ENCODE measurements at places on chromosomes 3 and 15.

- DNase-seq = no peak
Measured at GRCh38 chr3:196193133-196193735, 18.0 kb downstream of the ZDHHC19 start.

DNA sequence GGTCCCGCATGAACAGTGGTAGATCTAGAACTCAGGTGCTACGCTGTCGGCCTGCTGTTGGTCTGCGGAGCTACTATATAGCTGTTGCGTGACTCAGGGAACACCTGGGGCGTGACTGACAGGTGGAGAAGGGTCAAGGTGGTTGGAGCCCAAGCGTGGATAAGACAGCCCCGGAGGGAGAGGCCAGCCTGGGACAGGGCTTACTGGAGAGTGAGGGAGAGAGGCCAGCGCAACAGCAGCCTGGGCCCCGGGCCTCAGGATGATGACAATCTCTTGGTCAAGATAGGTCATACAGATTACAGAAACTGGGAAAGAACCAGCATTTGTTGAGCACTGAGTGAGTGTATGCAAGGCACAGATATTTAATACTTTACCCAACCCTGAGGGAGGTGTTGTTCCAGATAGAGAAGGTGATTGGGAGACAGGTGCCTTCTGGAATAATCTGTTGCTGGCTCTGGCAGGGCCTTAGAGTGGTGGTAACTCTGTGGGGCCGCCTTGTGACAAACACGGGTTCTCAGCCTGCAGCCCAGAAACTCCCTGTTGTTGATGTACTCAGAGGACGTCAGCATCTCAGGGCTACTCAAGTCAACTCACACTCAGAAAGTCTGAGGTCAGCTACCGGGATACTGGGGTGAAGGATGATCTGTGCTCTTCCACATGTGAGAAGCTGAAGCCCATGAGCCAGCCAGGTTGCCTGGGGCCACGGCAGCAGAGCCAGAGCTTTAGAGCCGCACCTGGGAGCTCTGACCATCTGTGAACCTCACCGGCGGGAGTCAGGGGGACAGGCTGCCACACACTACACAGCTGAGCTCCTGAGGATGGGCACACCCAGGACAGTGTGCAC, 265.4 kb upstream of the HES1 start:
- no peak for DNase-seq

DNA sequence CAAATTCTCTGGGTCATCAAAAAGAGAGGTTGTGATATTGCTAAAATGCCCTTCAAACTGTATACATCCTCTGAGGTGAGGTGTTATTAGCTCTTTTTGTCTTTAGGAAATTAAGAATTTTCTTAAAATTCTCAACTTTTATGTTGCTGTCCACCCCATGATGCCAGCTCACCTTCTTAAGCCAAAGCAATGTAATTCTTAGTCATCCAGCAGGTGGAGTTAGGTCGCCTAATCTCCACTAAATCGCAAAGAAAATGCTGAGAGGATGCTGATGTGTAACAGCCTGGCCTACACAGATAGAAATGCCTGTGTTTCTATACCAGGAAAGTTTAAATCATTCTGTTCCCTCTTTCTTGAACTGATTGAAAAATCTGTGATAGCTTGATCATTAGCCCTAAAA, 770.2 kb upstream of the ALCAM start:
- DNase-seq = no peak

- DNase-seq = no peak
Measured at GRCh38 chr15:85642693-85643066, 152.0 kb downstream of the KLHL25 start.

DNA sequence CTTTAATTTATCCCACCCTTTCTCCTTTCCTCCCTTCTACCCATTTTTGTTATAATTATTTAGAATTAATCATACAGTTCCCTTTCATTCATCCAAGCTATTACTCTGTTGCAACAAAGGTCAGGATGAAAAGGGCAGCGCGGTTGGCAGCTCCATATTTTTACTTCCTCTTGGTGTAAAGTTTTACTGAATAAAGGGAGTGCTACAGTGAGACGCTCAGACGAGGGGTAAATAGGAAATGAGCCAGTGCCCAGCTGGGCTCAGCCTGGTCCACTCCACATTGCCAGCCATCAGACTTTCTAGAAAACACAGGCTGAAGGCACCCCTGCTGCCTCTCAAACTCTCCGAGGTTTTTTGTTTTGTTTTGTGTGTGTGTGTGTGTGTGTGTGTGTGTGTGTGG, 21.9 kb upstream of the ZBTB38 start:
- DNase-seq = no peak

GRCh38 chr3:183907911-183908331, 23.2 kb upstream of the PARL start:
- DNase-seq = no peak

- no peak for DNase-seq
Measured at GRCh38 chr15:31465083-31465955, 138.7 kb downstream of the KLF13 start.

- DNase-seq = no peak
Measured at GRCh38 chr3:193040836-193041672, 123.4 kb upstream of the MB21D2 start.

GRCh38 chr3:13069495-13069894, 3.7 kb downstream of the IQSEC1 start:
- DNase-seq = no peak

DNA sequence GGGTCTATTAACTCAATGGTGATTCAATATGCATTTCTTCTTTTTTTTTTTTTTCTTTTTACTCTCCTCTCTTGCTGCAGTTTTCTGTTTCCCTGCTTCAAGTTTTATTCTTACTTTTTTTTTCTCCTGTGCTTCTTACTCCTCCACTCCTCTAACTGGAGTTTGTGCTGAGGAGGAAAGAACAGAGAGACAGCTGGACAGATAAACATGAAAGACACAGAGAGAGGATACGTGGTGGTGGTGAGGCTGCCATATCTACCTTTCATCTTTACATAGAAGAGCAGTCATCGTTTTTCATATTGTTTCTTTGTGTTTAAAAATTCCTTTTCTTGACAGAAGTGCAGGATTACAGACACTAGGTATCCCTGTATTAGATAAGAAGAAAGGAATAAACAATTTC, 262.8 kb downstream of the OTOL1 start:
- no peak for DNase-seq

DNA sequence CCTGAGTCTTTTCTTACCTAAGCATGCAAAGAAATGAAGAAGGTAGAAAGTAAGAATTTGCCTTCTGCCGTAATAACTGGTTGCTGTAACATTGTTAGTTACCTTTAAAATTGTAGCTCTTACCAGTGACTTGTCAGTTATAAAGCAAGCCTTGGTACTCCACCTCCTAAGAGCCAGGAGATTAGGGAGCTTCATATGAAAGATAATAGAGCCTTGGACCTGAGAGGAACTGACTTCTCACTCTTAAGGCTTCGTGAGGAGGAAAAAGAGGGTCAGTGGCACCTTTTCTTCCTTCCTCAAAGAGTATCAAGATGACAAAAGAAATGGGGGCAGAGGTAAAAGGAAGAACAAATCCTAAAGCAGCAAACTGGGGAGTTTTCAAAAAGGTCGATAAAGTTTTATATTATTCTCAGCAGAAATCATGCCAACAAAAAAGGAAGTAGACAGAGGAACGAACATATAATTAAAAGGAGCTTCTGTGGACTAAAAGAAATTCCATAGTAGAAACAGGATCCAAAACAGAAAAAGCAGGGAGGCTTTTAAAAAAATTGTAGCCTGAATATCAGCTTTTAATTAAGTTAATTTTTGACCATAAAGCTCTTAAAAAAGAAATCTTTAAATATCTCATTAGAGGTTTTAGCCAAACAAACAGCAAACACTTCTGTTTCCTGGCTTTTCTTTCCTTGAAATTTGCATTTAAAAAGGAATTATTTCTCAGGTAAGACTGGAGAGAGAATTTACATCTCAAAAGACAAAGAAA, 847.1 kb upstream of the ALCAM start:
- no peak for DNase-seq

GRCh38 chr15:60096157-60096556, 92.0 kb downstream of the FOXB1 start:
- DNase-seq = no peak

DNA sequence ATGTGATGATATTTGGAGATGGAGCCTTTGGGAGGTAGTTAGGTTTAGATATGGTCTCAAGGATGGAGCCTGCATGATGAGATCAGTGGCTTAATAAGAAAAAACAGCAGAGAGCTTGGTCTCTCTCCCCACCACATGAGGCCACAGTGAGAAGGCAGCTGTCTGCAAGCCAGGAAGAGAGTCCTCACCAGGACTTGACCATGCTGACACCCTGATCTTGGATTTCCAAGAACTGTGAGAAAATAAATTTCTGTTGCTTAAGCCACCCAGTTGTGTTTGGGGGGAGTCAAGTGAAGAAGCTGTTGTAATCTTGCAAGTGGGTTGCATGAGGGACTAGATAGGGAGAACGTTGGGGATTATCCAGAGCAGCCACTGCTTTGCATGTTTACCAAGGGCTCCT, 62.3 kb upstream of the TNFAIP8L3 start:
- DNase-seq = no peak

All from stimulated activated CD4-positive, alpha-beta T cell treated with anti-CD3 and anti-CD28 coated beads, TNF-alpha, amount 100 ng/mL, for 4 hours (primary cell).